Peyer's patch (tissue), 4 donors: ENCODE measurements at places on chromosomes 16 and 17. TPM values are rescaled to one million over a fixed set of nuclear protein-coding genes. Genes with fewer than 3 reads are reported as not detected.
A peak's percentile ranks its signal among the peaks of the same experiment; 100 is the strongest.

The ZNHIT3 gene
- total RNA-seq, result 13.8 TPM

The EVI2A gene
- total RNA-seq, result not detected

The KCTD19 gene
- not detected for total RNA-seq

The NOG gene
- total RNA-seq, result not detected

The SLX4 gene
- total RNA-seq, result 13.2 TPM

The METTL23 gene
- 20.7 TPM for total RNA-seq

The LAT gene
- total RNA-seq, result 16.6 TPM

The SHBG gene
- total RNA-seq, result 27.7 TPM

DNA sequence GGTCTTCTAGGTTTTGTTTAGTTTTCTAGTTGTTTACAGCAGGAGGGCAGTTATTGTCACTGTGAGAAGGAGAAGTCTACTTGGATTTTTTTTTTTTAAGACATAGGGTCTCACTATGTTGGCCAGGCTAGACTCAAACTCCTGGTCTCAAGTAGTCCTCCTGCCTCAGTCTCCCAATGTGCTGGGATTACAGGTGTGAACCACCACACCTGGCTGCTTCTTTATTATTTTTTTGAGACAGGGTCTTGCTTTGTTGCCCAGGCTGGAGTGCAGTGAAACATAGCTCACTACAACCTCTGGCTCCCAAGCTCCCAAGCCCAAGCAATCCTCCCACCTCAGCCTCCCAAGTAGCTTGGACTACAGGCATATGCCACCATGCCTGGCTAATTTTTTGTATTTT is 68.3 kb upstream of the STAC2 start:
- no peaks in the 10 kb centered on the region for H3K36me3 ChIP-seq
- no peaks in the 10 kb centered on the region for H3K4me1 ChIP-seq
- DNase-seq, result no peak

GRCh38 chr17:82866590-82867191 is 26.9 kb upstream of the ZNF750 start:
- H3K27me3 ChIP-seq, result no peaks in the 10 kb centered on the region
- peaks cover 9% of the 10 kb centered on the region for H3K4me1 ChIP-seq
- DNase-seq, result no peak
- H3K4me3 ChIP-seq, result no peak overlapping the region

DNA sequence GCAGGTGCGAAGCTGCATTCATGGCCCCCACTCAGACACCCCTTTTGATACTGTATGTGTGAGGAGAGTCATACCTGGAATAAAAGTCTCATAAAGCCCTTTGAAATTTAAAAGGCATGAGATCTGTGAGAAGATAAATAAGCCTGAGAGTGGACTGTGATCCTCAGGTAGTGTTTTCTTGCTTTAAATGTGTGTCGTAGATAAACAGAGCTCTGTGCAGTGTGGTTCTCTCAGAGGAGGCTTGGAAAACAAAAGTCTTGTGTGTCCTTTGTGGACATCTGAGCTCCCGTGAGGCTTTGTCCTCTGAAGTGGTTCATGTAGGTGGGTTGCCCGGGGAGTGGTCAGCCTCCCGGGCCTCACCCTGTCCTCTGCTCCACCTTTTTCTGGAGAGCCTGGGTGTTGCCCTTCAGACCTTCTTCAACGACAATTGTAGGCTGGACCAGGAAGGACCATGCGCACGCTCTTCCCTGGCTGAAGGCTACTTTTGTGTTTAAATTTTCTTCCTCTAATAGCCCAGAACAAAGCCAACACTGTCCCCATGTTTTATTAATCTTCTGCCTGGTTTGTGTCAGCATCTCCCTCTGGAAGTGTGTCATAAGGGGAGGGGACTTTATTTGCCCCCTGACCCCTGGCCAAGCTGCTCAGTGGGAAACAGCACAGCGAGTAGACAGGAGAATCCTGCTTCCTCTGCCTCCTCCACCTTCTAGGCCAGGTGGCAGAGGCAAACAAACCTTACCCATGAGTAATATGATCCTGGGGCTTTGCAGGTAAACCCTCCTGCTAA is 151.2 kb downstream of the MSI2 start:
- no peaks in the 10 kb centered on the region for H3K27me3 ChIP-seq
- no peak overlapping the region for H3K4me3 ChIP-seq
- DNase-seq, result no peak
- no peaks in the 10 kb centered on the region for H3K36me3 ChIP-seq
- H3K27ac ChIP-seq, result no peak overlapping the region
- no peaks in the 10 kb centered on the region for H3K4me1 ChIP-seq

DNA sequence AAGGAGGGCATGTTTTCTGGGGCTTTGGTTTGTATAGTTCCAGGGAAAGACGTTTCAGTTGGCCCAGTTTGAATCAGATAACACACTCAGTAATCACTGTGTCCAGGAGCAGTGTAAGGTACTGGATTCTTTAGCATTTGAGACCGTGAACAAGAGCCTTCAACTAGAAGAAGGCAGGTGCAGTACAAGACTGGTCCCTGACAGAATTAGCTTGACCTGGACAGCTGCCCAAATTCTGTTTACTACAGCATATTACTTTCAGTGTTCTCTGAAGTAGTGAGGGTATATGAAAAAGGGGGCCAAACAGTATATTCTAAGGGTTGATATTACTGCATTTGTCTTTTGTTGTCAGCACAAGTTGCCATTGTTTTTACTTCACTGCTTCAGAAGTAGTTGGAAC is 81.3 kb downstream of the COX10 start:
- no peaks in the 10 kb centered on the region for H3K4me1 ChIP-seq
- no peak overlapping the region for H3K4me3 ChIP-seq
- no peaks in the 10 kb centered on the region for H3K27me3 ChIP-seq
- no peaks in the 10 kb centered on the region for H3K36me3 ChIP-seq

DNA sequence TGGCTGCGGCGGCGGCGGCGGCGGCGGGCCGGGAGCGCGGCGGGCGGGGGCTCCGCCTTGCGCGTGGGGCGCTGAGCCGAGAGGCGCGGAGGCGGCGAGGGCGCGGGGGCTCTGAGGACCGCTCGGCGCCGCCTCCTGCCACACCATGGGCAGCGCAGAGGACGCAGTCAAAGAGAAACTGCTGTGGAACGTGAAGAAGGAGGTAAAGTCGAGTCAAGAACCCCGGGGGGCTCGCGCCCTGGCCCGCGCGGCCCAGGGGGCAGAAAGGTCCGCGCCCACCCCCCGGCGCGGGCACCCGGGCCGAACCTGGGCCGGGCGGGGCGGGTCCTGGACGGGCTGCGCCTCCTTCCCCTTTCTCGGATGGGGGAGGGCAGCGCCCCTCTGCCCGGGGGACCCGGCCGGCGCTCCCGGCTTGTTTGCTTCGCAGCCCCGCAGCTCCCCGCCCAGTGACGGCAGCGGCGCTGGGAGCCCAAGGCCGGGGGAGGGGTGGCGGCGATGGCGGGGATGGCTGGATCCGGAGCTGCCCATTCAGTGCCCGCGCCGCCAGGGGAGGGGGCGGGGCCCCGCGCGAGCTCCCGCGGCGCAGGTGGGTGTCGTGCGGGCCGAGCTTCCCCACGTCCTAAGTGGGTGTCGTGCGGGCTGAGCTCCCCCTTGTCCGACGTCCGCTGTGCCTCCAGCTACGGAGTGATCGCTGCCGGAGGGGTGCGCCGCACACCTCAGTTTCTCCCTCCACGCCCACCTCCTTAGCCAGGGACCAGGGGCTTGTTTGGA is 428 bp downstream of the SGSM2 start:
- H3K4me1 ChIP-seq, result peaks cover 6% of the 10 kb centered on the region
- H3K36me3 ChIP-seq, result no peaks in the 10 kb centered on the region
- no peaks in the 10 kb centered on the region for H3K27me3 ChIP-seq
- peak overlapping the region; percentile 87 for H3K27ac ChIP-seq
- H3K4me3 ChIP-seq, result peak overlapping the region; percentile 95

GRCh38 chr17:61399131-61400065 is at the start of gene TBX2:
Gene TBX2 (plus strand): TSS chr17:61399843. CDS start chr17:61400177, 334 bp downstream.
- no peak for DNase-seq
- peak within 1 kb of the TSS; percentile 13 for H3K27ac ChIP-seq
- H3K4me1 ChIP-seq, result peaks cover 48% of the 10 kb centered on the region
- H3K36me3 ChIP-seq, result no peaks in the 10 kb centered on the region
- H3K4me3 ChIP-seq, result peak within 1 kb of the TSS; percentile 48

DNA sequence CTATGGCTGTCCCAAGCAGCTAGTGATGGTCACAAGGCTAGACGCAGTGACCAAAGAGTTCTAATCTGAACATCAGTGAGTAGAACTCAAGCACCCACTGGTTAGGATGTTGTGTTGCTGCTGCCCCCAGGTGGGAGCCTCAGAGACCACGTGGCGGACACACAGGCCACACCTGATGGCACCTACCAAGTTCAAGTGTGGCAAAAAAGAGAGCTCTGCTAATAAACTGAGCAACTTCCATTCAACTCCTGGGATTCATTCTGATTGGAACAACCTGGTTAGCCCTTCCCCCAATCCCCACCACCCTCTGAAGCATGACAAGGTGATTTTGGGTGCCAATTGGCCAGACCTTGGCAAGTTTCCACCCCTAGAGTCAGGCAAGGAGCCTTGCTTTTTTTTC is 3.5 kb upstream of the LCMT1 start:
- no peak overlapping the region for H3K4me3 ChIP-seq
- H3K27ac ChIP-seq, result no peak overlapping the region
- no peaks in the 10 kb centered on the region for H3K27me3 ChIP-seq
- no peaks in the 10 kb centered on the region for H3K36me3 ChIP-seq

DNA sequence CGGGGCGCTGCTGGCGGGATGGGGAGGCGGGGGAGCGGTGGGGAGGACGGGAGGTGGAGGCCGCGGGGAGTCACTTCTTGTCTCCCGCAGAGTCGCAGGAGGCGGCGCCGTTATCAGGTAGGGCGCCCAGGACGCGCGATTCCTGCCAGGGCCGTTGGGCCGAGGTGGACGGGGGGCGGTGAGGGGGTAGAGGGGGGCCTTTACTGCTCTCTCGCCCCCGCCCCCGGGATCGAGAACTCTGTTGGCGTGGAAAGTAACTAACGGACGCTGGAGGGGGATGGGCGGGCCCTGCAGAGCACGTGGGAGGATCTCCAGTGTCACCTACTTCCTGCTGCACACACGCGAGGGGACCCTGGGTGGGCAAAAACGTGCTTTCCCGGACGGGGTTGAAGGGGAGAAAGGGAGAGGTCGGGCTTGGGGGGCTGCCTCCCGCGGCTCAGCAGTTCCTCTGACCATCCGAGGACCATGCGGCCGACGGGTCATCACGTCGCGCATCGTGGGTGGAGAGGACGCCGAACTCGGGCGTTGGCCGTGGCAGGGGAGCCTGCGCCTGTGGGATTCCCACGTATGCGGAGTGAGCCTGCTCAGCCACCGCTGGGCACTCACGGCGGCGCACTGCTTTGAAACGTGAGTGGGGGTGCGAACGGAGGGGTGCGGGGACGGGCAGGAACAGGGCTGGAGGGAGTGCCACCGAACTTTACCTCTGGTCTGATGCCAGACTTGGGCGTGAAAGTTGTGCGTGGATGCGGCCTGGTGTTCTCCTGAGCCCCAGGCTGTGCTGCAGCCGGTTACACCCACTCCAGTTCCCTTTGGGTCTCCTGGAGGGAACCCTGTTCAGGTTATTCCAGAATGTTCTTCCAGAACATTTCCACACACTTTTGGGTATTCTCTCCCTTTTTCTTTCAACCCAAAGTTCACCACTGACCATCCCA is 569 bp downstream of the PRSS21 start:
- no peaks in the 10 kb centered on the region for H3K27me3 ChIP-seq
- H3K4me3 ChIP-seq, result no peak overlapping the region
- DNase-seq, result no peak

DNA sequence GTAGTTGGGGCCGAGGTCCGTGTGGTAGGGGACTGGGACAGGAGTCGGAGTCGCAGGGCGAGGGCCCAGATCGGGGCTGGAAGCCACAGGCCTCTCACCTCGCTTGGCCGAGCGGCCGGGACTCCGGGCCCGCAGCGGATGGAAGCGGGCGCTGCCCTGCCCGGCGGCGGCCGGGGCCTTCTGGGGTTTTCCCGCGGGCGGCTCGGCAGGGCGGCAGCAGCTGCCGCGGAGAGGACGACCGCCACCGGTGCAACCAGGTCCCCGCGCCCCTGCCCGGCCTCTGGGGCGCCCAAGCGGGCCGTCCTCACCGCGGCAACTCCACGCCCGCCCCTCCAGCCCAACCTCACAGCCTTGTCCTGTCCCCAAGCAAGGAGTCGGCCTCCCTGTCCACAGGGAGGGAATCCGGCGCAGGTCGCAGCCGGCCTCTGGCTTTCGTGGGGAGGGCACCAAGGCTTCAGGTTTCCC is 15.6 kb upstream of the UTP6 start:
- peak overlapping the region; percentile 20 for H3K4me3 ChIP-seq
- no peaks in the 10 kb centered on the region for H3K27me3 ChIP-seq
- H3K27ac ChIP-seq, result no peak overlapping the region

- no peaks in the 10 kb centered on the region for H3K27me3 ChIP-seq
- H3K4me1 ChIP-seq, result peaks cover 57% of the 10 kb centered on the region
- H3K27ac ChIP-seq, result peak overlapping the region; percentile 69
- no peaks in the 10 kb centered on the region for H3K36me3 ChIP-seq
- peak overlapping the region; percentile 48 for H3K4me3 ChIP-seq
Measured at GRCh38 chr17:38748892-38749222, 721 bp upstream of the PCGF2 start.

GRCh38 chr16:75452464-75453190 is 11.9 kb downstream of the TMEM170A start:
- DNase-seq, result no peak
- peaks cover 15% of the 10 kb centered on the region for H3K36me3 ChIP-seq
- H3K27me3 ChIP-seq, result no peaks in the 10 kb centered on the region

GRCh38 chr17:36778448-36778847 is 158.8 kb upstream of the LHX1 start:
- H3K27me3 ChIP-seq, result no peaks in the 10 kb centered on the region
- H3K4me3 ChIP-seq, result no peak overlapping the region
- no peak overlapping the region for H3K27ac ChIP-seq
- no peaks in the 10 kb centered on the region for H3K36me3 ChIP-seq
- no peak for DNase-seq

GRCh38 chr16:2455081-2455845 is 4.6 kb upstream of the TEDC2 start:
- no peak overlapping the region for H3K27ac ChIP-seq
- peaks cover 13% of the 10 kb centered on the region for H3K36me3 ChIP-seq
- no peaks in the 10 kb centered on the region for H3K4me1 ChIP-seq
- H3K27me3 ChIP-seq, result no peaks in the 10 kb centered on the region
- no peak overlapping the region for H3K4me3 ChIP-seq
- no peak for DNase-seq

DNA sequence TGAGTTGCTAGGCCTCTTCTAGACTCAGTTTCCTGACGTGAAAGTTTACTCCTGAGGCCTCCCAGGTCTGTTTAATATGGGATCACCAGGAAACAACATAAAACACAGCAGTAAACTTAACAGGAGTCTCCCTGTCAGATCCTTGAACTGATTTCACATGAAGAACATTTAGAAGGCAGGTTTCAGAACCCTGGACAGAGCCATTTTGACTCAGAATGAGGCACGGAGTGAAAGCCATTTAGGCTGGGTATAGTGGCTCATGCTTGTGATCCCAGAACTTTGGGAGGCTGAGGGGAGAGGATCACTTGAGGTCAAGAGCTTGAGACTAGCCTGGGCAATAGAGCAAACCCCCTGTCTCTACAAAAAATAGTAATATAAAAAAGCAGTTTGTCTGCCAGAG is 289.1 kb downstream of the CA10 start:
- H3K36me3 ChIP-seq, result no peaks in the 10 kb centered on the region
- H3K27me3 ChIP-seq, result no peaks in the 10 kb centered on the region
- no peaks in the 10 kb centered on the region for H3K4me1 ChIP-seq
- H3K4me3 ChIP-seq, result no peak overlapping the region
